ENCODE measurements at places on chromosomes 2 and 18.

DNA sequence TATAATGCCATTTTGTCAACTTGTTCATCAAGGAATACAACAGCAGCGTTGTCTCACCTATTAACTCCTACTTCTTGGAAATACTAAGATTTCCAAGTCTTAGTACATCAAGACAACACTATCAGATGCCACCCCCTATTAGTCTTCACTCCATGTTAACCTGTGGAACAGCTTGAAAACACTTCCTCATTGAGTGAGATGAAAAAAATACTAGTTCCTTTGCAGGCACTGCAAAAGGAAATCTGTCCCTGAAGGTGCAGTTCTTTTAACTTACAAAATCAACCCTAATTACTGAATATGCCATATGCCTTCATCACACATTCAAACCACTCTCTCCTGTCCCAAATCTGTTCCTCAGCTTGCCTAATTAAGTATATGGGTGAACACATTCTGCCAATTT, 4.0 kb downstream of the CWC22 start:
- DNase-seq: no peak

- no peak for DNase-seq
Observed at GRCh38 chr18:70126832-70127231, 78.7 kb downstream of the RTTN start.

- DNase-seq: no peak
Observed at GRCh38 chr2:235564884-235565530, 71.2 kb downstream of the AGAP1 start.

DNA sequence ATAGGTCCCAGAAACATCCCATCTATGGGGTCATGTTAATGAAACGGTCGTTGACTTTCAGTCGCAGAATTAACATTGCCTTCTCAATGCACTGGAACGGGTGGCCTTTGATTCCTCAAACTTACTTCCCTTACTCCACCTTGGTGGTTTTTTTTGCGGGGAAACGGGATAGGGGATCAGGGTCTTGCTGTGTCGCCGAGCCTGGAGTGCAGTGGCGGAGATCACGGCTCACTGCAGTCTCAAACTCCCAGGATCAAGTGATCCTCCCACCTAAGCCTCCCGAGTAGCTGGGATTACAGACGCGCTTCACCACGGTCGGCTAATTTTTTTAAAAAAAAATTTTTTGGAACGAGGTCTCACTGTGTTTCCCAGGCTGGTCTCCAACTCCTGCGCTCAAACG, 754 bp downstream of the ATG16L1 start:
- DNase-seq: no peak

- DNase-seq: no peak
Observed at GRCh38 chr2:118644190-118644589, 203.3 kb downstream of the EN1 start.

DNA sequence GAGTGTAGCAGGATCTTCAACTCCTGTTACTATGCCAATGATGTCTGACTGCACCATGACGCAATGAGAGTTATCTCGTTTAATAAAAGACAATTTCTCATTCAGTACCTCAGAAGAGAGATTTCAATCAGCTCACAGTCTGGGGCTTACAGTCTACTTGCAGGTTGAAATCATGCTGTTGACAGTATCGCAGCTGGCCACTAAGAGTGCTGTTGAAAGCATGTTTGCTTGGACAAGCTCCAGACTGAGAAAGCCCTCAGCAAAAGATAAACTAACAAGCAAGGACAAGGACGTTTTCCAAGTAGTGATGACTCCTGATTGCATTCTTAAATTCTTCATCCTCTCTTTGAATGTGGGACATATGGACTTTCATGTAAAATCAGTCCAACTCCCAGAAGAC, 145.2 kb upstream of the SYT4 start:
- DNase-seq: no peak

GRCh38 chr18:76546088-76546435, 51.0 kb upstream of the ZNF516 start:
- DNase-seq: no peak

GRCh38 chr2:29336341-29337241, 221.4 kb downstream of the CLIP4 start:
- no peak for DNase-seq

- no peak for DNase-seq
Observed at GRCh38 chr2:209762563-209762962, 9.1 kb upstream of the UNC80 start.

DNA sequence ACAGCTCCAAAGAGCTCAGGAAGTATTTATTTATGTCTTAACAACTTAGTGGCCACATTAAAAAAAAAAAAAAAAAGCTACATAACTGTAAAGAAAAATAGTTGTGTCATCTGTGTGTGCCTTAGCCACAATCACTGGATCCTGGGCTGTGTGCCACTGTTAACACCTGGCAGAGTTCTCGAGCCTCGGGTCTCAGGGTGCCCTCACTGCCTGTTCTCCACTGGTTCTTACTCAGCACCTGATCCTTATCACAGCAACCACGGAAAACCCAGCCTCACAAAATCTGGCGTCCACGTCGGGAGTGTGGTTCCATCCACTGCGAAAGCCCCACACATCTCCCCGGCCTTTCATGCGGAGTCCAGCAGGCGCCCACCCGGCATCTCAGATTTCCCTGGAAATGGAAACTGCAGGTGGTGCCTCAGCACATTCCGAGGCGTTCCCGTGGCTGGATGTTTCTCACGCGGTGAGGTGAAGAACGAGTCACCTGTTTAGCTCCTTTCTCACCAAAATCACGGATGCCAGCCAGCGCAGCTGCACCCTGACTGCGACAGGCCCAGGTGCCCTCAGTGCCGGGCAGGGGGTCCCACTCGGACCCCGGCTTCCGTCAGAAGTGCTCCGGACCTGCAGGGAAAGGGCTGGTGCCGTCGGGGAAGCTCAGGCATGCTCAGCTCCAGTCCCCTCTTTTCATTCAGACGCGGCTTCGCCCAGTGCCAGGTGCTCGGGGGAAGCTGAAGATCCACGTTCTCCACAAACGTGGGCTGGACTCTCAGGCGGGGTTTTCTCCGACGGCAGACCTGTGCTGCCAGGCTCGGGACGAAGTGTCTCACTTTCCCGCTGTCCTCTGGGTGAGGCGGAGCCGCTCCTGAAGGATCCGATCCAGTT, 198.7 kb upstream of the SALL3 start:
- DNase-seq: no peak

- no peak for DNase-seq
Observed at GRCh38 chr2:85797921-85798320, 44.1 kb downstream of the ATOH8 start.

DNA sequence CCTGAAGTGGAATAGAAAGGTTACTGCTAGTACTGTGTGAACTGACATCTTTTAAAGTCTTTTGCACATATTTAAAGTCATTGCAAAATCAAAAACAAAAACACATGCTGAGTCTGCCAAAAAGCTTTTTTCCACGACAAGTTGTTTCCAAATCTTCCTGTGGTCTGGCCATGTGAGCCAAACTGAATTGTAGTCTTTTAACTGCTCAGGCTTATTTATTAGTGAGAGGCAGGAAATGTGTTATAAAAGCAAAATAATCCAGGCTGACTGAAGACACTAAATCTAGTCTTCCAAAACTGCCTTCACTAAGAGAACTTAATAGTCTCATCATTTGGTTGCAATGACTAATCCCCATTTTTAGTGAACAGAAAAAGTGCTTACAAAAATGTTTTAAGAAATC, 2.3 kb downstream of the KRCC1 start:
- DNase-seq: no peak

- DNase-seq: no peak
Observed at GRCh38 chr2:95024960-95025405, 525 bp upstream of the MAL start.

- DNase-seq: no peak
Observed at GRCh38 chr2:62458671-62459081, 47.3 kb downstream of the TMEM17 start.

GRCh38 chr2:146989741-146990140, 855.1 kb upstream of the ACVR2A start:
- no peak for DNase-seq

DNA sequence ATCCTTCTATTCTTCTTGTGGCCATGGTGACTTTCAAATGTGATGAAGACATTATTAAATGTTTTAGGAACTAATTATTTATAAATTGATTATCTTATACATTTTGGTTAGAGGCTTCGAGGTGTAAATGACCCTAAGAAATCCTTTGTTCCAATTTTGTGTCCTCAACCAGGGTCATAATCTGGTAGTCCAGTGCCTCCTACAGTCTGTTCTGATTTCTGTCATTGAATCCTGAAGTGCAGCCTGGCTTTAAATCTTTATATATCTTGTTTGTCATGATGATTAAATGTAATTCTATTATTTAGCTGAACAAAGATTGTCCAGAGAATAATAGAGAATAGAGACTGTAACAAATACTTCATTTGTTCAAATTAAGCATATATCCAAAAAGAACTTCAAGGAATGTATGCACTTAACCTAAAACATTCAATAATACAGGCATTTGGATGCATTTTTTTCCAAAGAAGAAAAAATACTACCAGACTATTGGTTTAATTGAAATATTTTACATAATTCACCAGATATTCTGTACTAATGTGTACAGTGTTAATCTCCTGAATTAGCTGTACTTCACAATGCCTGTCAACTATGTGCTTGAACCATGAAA, 89.8 kb downstream of the PRPF40A start:
- no peak for DNase-seq

DNA sequence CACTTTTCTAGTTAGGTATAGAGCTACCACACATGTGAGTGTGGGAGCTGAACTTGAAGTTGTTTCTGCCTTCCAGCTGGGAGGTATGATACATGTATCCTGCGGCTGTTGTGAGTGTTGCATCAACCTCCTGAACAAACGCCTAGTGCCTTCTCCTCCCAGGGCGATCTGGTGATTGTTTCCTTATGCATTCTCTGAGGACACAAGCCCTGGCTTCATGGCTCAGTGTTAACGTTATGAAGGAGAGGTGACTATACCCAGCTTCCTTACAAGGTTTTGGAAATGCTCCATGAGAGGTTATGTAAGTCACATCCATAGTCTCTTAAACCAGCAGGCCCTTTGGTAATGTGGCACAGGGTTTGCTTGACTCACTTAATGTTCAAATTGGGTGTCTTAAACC, 64.9 kb downstream of the SPRED2 start:
- no peak for DNase-seq

- no peak for DNase-seq
Observed at GRCh38 chr2:215425021-215425782, 10.7 kb downstream of the FN1 start.

- no peak for DNase-seq
Observed at GRCh38 chr2:58734365-58734764, 493.2 kb upstream of the FANCL start.

- no peak for DNase-seq
Observed at GRCh38 chr2:180715044-180715443, 265.4 kb upstream of the UBE2E3 start.

GRCh38 chr2:71477231-71477691, 23.9 kb downstream of the DYSF start:
- DNase-seq: no peak

- DNase-seq: no peak
Observed at GRCh38 chr2:85594715-85595300, 737 bp upstream of the RNF181 start.

DNA sequence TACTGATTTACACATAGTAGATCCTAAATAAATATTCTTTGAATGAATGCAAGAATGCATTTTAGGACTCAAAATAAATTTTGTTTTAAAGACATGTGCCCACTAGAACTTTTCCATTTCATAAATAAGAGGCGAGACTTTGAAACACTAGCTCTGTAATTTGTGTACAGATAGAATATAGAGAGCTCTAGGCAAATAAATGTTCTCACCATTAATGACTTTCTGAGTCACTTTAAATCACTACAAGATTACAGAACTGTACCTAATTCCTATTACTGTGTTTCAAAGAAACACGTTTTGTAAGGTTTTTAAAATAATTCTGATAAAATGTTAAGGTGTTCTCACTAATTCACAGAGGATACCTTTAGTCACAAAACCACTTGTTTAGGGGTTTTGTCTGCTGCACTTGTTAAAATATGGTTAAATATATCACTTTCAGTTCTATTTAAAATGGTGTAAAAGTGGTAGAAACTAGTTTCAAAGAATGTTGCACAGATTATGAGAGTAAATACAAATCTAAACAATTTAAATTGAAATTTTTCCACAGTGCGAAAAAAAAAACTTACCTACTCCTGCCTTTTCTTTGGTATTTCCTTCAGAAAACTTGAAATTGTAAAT, 158.7 kb upstream of the ZC3H15 start:
- DNase-seq: no peak

DNA sequence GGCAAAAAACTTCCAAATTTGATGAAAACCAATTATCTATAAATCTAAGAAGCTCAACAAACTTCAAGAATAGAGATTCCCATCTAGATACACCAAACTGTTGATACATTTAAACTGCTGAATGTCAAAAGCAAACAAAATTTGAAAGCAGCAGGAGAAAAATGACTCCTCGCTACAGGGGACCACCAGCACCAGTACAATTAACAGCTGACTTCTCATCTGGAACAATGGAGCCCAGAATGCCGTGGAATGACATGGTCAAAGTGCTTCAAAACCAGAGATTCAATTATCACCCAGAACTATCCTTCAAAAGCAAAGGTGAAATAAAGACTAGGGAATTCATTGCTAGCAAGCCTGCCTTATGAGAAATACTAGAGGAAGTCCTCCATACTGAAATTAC, 11.6 kb downstream of the SRSF7 start:
- DNase-seq: no peak

GRCh38 chr2:232896111-232896510, 26.0 kb downstream of the SNORC start:
- no peak for DNase-seq

DNA sequence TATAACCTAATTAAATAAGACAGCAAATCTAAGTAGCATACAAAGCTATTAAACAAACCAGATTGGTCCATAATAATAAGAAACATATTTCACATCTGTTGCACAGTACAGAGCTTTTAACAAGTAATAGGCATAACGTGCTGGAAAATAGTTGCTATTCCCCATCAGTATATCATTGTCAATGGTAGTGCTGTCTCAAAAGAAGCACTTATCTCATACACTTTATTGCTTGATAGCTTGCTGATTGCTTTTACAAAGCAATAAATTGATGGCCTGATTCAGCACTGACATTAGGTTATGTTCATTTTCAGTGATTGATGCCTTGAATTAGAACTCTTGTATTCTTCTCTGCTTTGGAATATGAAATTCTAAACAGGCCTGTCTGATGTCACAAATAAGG, 641.7 kb downstream of the CBLN2 start:
- no peak for DNase-seq

DNA sequence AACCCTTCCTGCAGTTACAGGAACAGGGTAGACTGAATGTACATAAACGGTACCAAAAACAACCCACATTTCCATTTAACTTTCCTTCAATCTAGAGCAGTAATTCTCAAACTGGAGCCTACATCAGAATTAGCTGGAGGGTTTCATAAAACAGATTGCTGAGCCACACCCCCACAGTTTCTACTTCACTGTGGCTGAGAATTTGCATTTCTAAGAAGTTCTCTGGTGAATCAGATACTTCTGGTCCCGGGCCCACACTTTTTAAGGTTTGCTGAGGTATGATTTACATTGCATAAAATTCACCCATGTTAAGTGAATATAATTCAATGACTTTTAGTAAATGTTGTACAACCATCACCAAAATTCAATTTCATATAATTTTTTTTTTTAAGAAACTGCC, 113.7 kb downstream of the SRBD1 start:
- peak; percentile 61 for DNase-seq

GRCh38 chr2:164792316-164793170, 49.1 kb downstream of the COBLL1 start:
- DNase-seq: no peak

GRCh38 chr2:50650403-50650810, 381.5 kb downstream of the NRXN1 start:
- no peak for DNase-seq

Measured in stimulated activated CD4-positive, alpha-beta T cell treated with anti-CD3 and anti-CD28 coated beads, Interleukin-4, amount 100 ng/mL, for 24 hours (primary cell).